Neural progenitor cell (in vitro differentiated cells): ENCODE measurements at places on chromosomes 12 and 14. TPM values are rescaled to one million over a fixed set of nuclear protein-coding genes. Genes with fewer than 3 reads are reported as not detected.

GRCh38 chr14:95784137-95784536, 70.2 kb upstream of the TCL1A start:
- no peak overlapping the region for H3K4me3 ChIP-seq
- H3K27ac ChIP-seq: no peak overlapping the region
- H3K4me1 ChIP-seq: no peaks in the 10 kb centered on the region
- no peaks in the 10 kb centered on the region for H3K27me3 ChIP-seq
- peak; percentile 78 for DNase-seq

DNA sequence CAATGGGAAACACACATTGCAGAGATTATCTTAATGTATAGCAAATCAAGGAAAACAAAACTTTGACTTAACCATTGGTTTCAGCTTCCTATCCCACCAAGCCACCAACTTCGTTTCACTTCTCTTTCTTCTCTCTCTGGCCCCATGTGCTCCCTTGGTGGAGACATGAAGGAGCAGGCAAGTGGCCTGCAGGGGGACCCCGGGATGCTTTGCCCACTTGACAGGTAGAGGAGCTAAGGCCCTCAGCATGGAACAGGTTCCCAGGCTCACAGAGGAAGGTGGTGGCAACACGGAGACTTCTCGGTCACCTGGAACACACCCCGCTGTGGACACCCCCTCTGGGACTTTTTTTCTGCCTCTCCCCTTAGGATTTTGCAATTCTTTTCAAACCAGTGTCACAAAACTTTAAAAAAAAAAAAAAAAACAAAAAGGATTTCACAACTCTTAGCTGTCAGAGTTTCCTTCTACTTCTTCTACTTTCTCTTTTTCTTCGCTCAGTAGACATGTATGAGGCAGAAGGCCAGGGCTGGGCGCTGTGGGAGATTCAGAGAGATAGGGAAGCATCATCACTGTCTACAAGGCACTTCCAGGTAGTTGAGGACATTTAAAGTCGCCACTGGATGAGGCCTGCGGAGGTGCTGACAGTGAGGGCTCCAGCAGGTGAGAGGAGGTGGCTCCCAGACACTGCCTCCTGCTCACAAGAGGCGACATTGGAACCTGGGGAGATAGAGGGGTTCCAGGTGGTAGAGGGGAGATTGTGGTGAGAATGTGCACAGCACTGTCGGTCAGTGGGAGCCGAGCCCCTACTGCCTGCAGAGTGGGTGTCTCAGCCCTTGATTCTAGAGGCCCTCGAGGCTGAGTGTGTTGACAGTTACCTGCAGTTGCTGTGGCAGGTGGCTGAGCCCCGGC, 119.6 kb downstream of the GCH1 start:
- H3K4me1 ChIP-seq: peaks cover 8% of the 10 kb centered on the region
- DNase-seq: peak; percentile 35
- H3K4me3 ChIP-seq: no peak overlapping the region

DNA sequence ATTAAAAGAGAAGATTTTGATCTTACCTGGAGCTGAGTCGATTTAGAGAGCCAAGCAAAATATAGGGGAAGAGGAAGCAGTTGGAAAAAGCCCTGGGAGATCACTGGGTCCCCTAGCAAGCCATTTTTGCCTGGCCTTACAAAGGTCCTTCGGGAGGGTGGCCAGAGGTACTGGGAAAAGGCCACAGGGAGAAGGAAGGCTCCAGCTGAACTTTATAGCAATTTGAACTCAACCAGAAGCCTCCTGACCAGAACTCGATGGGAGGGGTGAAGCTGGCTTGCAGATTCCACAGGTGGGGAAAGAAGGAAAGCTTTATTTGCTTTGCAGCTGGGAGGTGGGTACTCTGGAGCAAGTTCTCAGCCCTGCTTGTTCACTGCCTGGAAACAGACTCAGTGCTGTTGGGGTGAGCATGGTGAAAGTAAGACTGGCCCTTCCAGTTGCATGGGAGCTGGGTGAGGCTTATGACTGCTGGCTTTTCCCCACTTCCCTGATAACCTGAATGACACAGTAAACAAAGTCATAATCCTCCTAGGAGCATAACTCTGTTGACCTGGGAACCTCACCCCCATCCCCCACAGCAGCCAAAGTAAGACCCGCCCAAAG, 855.8 kb downstream of the FSCB start:
- no peak overlapping the region for H3K27ac ChIP-seq
- no peak for DNase-seq
- no peaks in the 10 kb centered on the region for H3K36me3 ChIP-seq
- H3K27me3 ChIP-seq: no peaks in the 10 kb centered on the region

- DNase-seq: no peak
- no peaks in the 10 kb centered on the region for H3K36me3 ChIP-seq
- H3K27me3 ChIP-seq: peaks cover 98% of the 10 kb centered on the region
- no peak overlapping the region for H3K4me3 ChIP-seq
Observed at GRCh38 chr12:53765891-53766290, 14.1 kb upstream of the CISTR start.

DNA sequence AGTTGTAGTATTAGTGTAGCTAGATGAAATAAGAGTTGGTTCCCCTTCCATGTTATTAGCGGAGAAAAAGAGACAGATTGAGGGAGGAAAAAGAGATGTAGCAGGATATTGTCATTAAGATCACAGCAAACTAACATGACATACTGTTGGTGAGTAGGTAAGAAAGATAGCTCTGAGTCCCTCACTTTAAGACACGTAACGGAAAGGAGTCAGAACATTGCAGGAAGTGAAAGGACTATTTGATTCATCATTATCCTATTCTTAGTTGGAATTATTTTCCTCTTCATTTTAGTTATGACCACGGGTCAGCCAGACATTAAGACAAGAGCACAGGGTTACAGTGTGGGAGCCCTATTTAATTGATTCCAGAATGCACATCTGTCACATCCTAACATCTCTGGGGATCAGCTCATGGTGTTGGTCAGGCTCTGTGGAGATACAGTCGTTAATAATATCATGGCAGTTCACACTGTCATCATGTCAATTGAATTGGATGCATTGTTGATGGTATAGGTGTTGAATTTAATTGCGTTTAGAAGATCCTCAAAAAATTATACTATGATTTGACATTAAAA, 55.0 kb downstream of the TMX1 start:
- no peak for DNase-seq
- no peaks in the 10 kb centered on the region for H3K36me3 ChIP-seq
- no peak overlapping the region for H3K27ac ChIP-seq
- H3K27me3 ChIP-seq: no peaks in the 10 kb centered on the region
- no peaks in the 10 kb centered on the region for H3K4me1 ChIP-seq
- H3K4me3 ChIP-seq: no peak overlapping the region

DNA sequence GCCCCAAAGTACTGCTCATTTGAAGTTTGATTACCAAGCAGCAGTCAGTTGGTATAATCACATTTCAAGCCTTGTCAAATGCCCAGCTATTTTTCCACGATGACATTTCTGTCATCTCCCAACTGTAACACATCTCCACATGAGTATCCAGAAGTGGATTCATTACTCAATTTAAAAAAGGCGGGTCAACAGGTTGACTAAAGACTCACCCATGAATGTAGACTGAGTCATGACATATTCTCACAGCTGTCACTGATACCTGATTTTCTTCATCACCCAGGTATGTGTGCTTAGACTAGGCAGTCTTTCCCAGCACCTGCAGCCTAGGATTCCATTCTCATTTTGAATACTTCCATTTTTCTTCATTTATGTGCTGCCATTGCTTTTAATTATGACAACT, 75.1 kb upstream of the DBX2 start:
- peaks cover 7% of the 10 kb centered on the region for H3K4me1 ChIP-seq
- H3K36me3 ChIP-seq: no peaks in the 10 kb centered on the region
- no peak overlapping the region for H3K4me3 ChIP-seq
- no peaks in the 10 kb centered on the region for H3K27me3 ChIP-seq
- no peak overlapping the region for H3K27ac ChIP-seq

DNA sequence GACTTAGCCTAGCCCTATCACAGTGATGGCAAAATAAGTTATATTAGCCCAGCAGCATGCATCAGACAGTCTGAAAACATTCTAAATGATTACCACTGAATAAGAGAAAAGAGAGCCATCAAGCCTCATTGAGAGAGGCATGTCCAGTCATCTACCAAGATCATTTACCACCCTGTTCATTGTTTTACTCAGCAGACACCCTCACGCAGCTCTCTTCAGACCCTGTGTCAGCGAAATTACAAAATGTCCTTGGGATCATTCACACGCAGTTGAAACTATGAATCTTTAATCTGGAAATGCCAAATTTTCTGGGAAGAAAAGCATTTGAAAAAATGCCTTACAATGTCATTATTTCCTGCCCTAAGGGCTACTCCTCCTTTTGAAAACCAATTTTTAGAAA, 89.5 kb downstream of the PTPRO start:
- H3K27me3 ChIP-seq: no peaks in the 10 kb centered on the region
- no peak overlapping the region for H3K4me3 ChIP-seq
- H3K27ac ChIP-seq: no peak overlapping the region
- H3K4me1 ChIP-seq: no peaks in the 10 kb centered on the region
- DNase-seq: no peak

DNA sequence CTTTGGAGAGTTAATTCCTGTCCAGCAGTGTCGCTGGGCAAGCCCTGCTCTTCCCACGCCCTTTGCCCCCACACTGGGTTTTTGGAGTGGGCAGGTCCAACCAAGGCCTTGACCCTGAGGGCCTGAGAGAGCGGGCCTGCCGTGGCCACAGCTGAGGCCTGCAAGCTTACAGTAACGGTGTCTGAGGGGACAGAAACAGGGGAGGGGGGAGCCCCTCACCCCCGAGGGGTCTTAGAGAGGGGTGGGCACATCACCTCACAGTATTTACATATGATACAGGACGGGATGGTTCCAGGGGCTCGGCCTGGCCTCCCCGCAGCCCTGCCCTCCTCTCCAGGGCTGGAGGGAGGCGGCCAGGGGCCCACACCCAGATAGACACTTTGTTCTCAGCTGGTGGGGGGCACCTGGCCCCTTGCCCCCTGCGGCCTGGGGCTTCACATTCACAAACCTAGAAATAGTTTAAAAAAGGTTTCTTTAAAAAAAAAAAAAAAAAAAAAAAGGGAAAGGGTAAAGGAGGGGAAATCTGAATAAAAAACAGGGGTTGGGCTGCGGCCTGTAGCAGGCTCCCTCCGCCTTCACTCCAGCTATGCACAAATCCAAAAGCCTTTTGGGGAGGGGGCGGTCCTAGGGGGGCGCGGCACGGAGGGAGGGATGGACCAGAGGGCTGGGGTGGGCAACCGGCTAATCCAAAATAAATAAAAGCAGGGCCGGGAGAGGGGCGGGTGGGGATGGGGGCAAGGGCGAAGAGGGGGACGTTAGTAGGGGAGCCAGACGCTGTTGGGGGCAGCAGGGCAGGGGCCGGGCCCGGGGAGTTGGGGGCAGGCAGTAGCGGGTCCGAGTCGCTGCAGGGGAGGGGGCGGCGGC, 14.8 kb upstream of the PLA2G1B start:
- H3K4me1 ChIP-seq: no peaks in the 10 kb centered on the region
- DNase-seq: no peak
- H3K27ac ChIP-seq: peak overlapping the region; percentile 8
- H3K4me3 ChIP-seq: no peak overlapping the region
- H3K36me3 ChIP-seq: no peaks in the 10 kb centered on the region

DNA sequence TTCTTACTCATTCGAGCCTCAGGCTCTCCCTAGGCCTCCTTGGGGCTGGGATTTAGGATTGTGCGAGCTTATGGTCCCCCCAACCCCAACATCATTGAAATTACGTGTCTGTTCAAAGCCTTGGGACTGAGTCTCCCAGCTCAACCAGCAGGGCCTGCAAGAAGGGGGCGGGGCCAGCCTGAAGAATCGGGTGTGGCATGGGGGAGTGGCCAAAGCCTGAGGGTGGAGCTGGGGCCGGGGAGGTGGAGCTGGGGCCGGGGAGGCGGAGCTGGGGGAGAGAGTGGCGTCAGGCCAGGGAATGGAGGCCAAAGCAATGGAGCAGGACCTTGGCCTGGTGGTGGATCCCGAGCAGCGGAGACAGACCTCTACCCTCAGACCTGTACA, 24.3 kb upstream of the HSPB8 start:
- no peaks in the 10 kb centered on the region for H3K36me3 ChIP-seq
- H3K4me1 ChIP-seq: peaks cover 6% of the 10 kb centered on the region
- H3K4me3 ChIP-seq: peak overlapping the region; percentile 52
- no peaks in the 10 kb centered on the region for H3K27me3 ChIP-seq
- peak; percentile 88 for DNase-seq
- H3K27ac ChIP-seq: no peak overlapping the region

DNA sequence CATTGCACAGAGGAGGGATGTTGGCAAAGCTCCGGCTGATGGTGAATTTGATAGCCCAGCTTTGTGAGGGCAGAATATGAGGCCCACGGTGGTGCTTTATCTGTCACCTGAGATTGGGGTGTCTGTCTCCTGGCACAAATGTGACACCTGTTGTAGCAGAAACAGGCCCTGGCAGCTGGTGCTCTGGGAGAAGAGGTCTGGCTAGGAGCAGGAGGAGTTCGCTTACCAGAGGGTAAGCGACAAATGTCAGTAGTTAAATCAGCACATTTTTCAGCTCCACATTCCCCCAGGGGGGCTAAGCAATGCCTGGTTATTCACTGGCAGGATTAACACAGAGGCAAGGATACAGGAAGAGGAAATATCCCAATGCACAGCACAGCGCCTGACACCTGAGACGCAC, 71.1 kb downstream of the B4GALNT3 start:
- no peaks in the 10 kb centered on the region for H3K4me1 ChIP-seq
- H3K36me3 ChIP-seq: no peaks in the 10 kb centered on the region
- no peak overlapping the region for H3K4me3 ChIP-seq
- no peaks in the 10 kb centered on the region for H3K27me3 ChIP-seq
- no peak overlapping the region for H3K27ac ChIP-seq

GRCh38 chr12:109737631-109738030, 24.0 kb downstream of the FAM222A start:
- H3K27me3 ChIP-seq: peaks cover 18% of the 10 kb centered on the region
- H3K36me3 ChIP-seq: no peaks in the 10 kb centered on the region
- peaks cover 51% of the 10 kb centered on the region for H3K4me1 ChIP-seq
- no peak overlapping the region for H3K27ac ChIP-seq
- DNase-seq: no peak
- no peak overlapping the region for H3K4me3 ChIP-seq

DNA sequence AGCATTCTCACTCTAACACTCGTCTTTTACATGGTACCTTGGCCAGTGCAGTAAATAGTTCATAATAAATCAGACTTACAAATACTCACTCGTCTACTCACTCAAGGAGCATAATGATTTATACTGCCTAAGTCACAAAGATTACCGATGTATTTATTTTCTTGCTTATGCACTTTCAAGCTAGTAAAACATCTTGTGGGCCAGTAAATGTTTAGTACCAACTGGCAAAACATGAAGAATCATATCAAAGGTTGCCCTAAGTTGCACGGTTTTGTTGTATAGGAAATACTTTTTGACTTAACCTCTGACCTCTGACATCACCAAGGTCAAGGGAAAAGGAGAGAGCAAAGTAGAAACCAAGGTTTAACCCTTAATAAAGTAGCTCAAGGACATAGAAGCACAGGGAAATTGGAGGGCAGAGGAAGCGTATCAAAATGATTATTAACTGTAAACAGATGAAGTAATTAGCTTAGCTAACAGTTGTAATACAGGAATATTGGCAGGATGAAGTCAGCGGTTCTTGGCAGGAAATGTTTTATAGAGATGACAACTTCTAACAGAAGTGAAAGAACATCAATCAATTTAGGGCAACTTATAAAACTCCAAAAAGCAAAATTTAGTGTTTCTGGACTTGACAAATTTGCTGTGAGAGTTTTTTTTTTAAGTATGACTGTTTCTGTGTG, 131.9 kb downstream of the HMGA2 start:
- no peak overlapping the region for H3K27ac ChIP-seq
- no peak for DNase-seq
- no peaks in the 10 kb centered on the region for H3K27me3 ChIP-seq
- no peak overlapping the region for H3K4me3 ChIP-seq

GRCh38 chr14:69852531-69853321, 26.5 kb upstream of the SMOC1 start:
- H3K4me1 ChIP-seq: peaks cover 29% of the 10 kb centered on the region
- no peak overlapping the region for H3K27ac ChIP-seq
- no peaks in the 10 kb centered on the region for H3K36me3 ChIP-seq
- no peaks in the 10 kb centered on the region for H3K27me3 ChIP-seq

Gene MYH6
- 0.03 TPM in 1 of 2 replicates, not detected in the other for total RNA-seq

Gene ERGIC2
- total RNA-seq: 48.3 and 108 TPM in 2 replicates

Gene TAS2R20
- 6.4 and 7.4 TPM in 2 replicates for total RNA-seq
